Mesangial cell (primary cell): ENCODE measurements at places on chromosomes 5 and 9. TPM values are rescaled to one million over a fixed set of nuclear protein-coding genes. Genes with fewer than 3 reads are reported as not detected.

SLC24A2 gene
- not detected in 2 replicates for total RNA-seq

C5orf52 gene
- total RNA-seq, result not detected in 2 replicates

CNTNAP3 gene
- 13.5 and 23.5 TPM in 2 replicates for total RNA-seq

PCDHA9 gene
- under 0.01 TPM in 1 of 2 replicates, not detected in the other for total RNA-seq

TSSK1B gene
- under 0.01 TPM in 1 of 2 replicates, not detected in the other for total RNA-seq
